ENCODE measurements at places on chromosomes 6 and 20.

DNA sequence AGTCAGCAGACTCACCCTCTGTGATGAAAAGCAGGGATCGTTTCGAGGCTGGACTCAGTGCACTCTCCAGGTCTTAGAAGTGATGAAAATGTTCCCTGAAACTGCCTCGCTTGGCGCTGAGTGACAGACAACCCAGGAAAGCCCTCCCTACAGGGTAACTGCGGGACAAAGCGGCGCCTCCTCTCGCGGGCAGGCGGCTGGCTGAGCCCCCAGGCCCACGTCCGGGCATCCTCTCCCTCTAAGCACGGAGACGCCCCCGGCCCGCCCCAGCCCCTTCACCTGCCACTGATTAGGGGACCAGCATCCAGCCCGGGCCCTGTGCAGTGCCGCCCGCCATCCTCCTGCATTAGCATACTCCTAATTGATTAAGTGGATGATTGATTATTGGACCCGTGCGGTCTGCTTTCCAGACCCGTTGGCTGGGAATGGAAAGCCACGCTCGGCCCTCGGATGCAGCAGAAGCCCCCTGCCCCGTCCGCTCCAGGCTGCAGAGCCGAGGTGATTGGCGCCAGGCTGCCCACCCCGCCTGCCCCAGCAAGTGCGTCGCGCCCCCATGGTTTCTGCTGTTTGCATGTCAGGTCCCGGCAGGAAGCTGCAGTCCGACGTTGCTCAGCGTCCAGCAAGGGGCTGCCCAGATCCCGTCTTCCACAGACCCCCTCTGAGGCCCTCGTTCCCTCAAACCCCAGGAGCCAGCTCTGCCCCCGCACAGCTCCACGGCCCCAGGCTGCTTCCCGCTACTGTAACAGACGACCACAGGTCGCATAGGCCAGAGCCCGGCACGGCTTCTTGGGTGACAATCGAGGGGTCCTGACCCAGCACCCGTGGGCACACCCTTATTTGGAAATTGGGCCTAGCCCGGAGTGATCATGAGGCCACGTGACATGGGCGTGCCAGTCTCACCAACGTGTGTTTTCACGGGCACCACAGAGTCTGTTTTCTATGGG lies 131.6 kb downstream of the DLL1 start:
- no peak for DNase-seq

DNA sequence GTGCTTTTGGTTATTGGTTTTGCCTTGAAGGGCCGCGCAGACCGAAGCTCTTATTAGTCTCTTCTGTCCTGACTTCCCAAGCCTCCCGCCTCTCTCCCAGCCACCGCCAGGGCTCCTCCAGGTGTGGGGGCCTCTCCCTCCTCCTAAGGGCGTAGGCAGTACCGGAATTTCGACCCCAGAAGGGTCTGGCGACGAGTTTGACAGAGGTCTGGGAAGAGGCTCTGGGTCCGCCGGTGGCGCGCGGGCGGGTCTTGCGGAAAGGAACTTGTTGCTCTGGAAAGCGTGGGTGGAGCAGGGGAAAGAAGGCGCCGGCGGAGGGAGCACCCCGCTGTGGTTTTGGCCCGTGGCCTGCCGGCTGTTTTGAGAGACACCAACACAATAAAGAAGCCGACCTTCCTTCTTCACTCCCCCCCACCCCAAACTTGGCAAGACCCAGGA lies 1.8 kb downstream of the PCSK2 start:
- no peak for DNase-seq

- DNase-seq, result no peak
These were observed 5.1 kb upstream of the TUBB1 start for GRCh38 chr20:59013959-59014608.

DNA sequence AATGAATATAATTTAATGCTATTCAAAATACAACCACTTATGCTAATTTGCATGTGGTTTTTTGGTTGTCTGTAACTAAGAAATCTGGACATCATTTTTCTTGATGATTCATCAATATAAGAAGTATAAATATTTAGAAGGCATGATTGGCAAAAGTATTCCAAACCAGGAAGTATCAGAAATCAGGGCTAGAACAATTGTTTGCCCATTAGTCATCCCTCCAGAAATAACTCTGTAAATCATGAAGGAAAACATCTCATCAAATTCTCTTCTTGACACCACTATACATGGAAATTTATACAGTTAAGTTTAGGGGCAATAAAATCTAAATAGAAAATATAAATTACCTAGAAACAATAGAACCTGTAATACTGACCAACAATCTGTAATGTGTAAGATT lies 554.7 kb upstream of the HS3ST5 start:
- DNase-seq, result peak; percentile 32

DNA sequence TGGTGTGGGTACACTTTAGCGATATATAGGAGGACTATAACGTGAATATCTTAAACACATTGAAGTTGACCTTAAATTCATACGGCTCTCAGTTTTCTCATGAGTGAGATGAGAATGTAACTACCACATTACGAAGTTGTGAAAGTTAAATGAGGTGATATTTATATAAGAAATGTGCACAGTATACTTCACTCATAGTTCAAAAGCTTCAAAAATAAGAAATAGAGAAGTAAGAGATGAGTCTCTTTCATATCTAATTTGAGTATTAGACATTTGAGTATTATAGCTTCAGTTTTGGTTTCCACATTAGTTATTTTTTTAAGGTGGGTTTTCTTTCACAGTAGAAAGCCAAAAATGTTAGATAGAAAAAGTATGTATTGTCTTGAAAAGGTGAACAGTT lies 183.3 kb downstream of the NKAIN2 start:
- no peak for DNase-seq

- peak; percentile 50 for DNase-seq
These were observed 237.2 kb downstream of the TFAP2A start for GRCh38 chr6:10177704-10178103.

DNA sequence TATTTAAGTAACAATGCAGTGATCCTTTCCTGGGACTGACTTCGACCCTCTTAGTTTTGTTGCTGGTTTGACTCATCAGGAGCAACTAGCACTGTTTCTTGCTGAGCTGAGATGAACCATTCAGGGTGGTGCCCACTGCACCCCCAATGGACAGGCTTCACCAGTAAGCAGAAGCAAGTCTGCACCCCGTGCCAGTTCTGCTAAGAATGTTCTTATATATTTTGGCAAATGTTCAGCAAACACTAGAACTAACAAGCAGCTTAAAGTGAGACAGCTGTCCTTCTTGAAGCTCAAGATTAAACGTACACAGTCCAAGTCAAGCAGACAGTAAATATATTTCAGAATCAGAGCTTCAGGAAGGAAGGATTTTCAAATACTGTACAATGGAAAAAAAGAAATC lies 561.3 kb upstream of the CDH4 start:
- DNase-seq, result no peak

- DNase-seq, result no peak
These were observed 161.5 kb downstream of the PRDM13 start for GRCh38 chr6:99768166-99768565.

DNA sequence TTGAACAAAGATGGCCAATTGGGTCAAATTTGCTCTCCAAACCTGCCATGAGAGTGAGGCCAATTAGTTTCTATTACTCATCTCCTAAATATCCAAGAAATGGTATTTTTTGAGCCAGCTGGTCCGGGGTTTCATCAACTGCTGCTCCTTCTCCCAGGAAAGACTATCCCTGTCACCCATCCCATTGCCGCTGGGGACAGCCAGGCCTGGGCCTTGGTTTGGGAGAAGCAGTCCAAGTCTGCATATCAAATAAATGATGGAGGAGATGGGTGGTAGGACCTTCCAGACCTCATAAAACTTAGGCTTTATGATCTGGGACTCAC lies 46.7 kb upstream of the TTPAL start:
- no peak for DNase-seq

- DNase-seq, result peak; percentile 67
These were observed 83.7 kb upstream of the ZNF322 start for GRCh38 chr6:26743157-26743821.

DNA sequence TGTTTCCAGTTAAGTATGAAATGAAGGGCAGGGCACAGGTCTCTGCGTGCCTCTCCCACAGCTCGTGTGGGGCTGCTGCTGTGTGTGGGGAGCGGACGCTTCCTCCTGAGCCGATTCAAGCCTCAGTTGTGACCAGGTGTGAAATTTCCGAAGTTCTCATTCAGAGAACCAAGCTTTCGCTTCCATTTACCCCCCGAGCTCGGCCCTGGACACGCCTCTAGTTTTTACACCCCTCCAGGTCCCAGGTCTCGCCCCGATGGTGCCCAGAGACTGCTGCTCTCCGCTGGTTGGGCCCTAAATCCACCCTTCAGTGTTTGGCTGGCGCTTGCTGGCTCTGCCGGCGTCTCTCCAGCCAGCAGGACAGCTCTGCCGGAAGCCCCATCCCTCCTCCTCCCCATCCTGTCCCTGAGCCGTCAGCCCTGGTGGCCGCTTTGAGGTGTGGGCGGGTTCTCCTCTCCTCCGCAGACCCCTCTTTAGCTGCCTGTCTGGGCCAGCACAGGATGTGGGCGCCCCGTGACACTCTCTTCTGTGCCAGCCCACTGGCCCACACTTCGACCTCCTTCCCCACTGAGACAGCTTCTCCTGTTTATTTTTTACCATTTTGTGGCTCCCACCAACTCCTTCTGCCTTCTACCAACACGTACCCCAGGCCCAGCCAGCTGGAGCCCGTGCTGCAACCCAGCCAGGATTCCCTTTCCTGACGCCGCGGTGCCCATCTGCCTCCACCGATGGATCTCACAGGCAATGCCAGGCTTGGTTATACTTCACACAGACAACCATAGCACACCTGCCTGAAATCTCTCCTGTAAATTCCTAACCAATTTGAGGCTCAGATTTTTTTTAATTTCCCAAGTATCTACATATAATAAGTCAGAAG lies 142.8 kb downstream of the DLL1 start:
- no peak for DNase-seq

- DNase-seq, result no peak
These were observed 47.0 kb downstream of the PIGU start for GRCh38 chr20:34629904-34630303.

DNA sequence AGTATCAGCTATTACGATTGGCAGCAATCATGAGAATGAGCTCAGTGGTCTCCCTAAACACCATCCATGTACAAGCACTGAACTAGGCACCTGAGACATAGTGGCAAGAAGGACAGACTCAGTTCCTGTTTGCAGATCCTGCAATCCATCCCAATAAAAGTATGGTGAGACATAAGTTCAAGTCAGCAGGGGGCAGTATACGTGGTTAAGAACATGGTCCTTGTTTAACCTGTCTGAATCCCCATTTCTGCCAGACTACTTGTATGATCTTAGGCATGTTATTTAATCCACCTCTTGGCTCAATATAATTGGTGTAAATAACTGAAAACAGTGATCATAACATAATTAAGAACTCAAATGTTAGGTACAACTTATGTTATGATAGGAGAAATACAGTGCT lies 33.2 kb upstream of the PNISR start:
- DNase-seq, result peak; percentile 42

DNA sequence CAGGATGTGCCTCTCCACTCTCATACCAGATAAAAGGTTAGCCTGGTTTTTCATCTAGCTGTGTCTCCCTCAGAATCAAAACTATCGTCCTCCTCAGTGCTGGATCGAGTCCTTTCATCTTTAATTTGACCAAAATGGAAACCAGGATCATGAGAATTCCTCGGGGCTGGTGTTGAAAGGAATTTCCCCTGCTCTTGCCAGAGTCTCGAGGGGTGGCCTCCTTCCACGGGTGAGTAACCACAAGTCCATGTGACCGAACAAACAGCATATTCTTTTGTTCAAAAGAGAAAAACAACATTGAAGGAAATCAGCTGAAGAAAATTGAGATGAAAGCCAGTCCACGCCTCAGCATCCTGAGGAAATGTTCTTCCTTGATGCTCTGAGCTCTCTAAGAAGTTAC lies 165.9 kb upstream of the CDYL start:
- DNase-seq, result no peak

DNA sequence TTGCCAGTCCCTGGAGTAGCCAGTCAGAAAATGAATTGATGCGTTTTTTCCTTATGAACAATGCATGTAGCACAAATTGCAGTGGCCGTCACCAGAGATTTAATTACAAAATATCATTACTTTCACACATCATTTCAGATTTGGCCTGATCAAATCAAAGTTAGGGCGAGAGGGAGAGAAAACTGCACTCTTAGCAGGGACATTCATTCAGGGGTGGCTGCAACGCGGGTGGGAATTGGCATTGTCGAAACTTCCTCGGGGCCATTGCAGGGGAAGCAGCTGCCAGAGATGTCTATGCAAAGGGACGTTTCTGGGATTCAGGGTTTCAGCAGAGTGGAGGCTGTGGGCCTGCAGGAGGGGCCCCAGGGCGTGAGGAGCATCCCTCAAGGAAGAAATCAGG lies 76.5 kb upstream of the TOP1 start:
- DNase-seq, result no peak

DNA sequence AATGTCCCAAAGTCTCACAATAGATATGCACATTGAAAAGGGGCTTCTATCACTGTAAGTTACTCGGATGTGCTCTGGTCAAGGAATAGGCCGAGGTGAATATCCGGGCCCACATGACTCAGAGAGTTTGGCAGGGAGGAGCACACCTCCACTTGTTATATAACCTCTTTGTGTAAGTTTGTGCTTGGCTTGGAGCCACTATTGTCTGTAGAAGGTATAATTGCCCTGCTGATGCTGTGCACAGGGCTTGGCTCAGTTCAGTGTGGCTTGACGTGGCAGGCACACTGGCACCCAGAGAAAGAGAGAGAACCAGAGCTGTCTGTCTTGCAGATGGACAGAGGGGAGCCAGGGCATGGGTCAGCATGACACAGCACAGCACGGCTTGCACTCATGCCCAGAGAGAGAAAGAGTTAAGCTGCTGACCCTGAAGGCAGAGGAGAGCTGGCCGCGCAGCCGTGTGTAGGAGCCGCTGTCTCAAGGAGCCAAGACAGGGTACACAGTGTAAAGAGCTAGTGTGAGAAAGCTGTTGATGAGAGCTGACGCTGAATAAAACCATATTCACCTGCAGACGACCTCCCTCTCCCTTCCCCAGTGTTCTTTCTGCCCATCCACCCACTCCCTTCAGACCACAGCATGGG lies 482.5 kb downstream of the C6orf118 start:
- peak; percentile 35 for DNase-seq

DNA sequence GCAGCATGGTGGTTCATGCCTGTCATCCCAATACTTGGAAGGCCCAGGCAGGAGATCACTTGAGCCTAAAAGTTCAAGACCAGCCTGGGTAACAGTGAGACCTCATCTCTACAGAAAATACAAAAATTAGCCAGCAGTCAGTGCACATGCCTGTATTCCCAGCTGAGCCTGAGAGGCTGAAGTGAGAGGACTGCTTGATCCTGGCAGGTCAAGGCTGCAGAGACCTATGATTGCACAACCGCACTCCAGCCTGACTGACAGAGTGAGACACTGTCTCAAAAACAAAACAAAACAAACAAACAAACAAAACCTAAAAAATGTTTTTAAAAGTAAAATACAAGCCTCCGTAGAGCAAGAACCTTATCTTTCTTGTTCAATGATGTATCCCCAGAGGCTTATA lies 6.0 kb downstream of the CEP85L start:
- DNase-seq, result no peak

DNA sequence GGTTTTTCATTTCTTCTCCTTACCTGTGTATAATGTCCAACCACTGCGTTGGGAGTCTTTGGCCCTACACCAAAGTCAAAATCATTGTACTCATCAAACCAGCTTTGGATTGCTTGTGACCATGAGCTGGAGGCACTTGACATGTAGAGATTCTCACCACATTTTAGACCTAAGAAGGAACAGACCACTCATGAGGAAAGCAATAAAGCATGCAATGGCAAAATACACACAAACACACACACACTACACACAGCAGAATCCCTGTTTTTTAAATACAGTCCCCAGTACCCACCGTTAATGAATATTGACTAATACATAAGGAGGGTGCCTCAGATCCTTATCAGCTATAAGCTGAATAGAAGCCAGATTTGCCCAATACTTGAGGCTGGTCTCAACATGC lies 10.5 kb downstream of the CRISP3 start:
- no peak for DNase-seq

- no peak for DNase-seq
These were observed 137.3 kb downstream of the STXBP5 start for GRCh38 chr6:147341486-147341885.

Measured in bronchial epithelial cell (primary cell).